ENCODE measurements at places on chromosomes 6 and 20. TPM values are rescaled to one million over a fixed set of nuclear protein-coding genes. Genes with fewer than 3 reads are reported as not detected.

- DNase-seq, result no peak
Measured at GRCh38 chr6:117711369-117711768, 36.1 kb downstream of the NUS1 start.

GRCh38 chr6:89818977-89819335 is 638 bp downstream of the MDN1 start:
- DNase-seq, result no peak

DNA sequence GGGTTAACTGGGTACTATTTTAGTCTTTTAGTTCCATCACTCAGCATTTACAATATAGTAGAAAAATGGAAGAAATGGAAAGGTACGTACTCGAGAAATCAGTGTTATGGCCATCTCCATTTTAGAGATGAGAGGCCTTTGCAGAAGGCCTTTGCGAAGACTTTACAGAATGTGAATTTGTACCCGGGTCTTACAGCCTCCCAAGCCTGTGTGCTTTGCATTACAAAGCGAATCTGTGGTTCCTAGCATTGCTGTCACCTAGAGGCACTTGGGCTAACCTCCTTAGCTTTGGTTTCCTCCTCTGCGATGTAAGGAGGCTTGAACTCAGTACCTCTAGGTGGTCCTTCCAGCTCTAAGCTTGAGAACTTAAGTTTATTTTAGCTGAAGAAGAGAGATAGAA is 10.9 kb downstream of the VAPB start:
- DNase-seq, result no peak

- no peak for DNase-seq
Measured at GRCh38 chr6:68689910-68690309, 54.8 kb downstream of the ADGRB3 start.

- no peak for DNase-seq
Measured at GRCh38 chr20:35772563-35773058, 796 bp downstream of the PHF20 start.

DNA sequence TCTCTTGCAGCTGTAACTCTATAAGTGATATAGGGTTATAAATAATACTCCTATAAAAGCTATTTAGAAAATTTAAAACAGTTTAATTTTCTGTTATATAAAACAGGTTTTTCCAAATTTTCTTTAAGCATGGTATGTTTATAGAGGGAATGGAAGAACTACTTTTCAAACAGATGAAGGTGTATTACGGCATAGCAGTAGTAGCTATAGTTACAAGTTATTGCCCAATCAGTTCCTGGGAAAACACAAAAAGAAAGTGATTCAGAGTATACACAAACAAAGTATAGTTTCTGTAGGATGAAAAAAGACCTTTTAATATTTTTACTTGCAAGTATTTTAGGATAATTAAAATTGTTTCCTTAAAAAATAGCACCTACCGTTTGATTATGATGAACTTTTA is 9.8 kb downstream of the SLC17A5 start:
- DNase-seq, result no peak

- DNase-seq, result no peak
Measured at GRCh38 chr20:21063276-21063675, 42.9 kb downstream of the LINC00237 start.

GRCh38 chr6:56314683-56315523 is 67.5 kb upstream of the COL21A1 start:
- DNase-seq, result no peak

DNA sequence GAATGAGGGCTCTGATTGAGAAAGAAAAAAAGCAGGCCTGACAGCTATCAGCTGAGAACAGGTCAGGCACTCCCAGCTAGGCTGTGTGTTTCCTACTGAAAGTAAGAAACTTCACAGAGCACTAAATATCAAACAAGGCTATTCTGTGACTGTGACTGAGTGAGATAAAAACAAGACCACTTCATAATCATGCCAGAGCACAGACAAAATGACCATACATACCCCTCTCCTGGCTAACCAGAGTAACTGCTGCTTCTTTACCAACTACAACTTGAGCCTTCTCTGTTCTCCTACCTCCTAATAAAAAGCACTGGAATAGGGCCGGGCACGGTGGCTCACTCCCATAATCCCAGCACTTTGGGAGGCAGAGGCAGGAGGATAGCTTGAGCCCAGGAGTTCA is 6.8 kb upstream of the BTN1A1 start:
- DNase-seq, result no peak

- no peak for DNase-seq
Measured at GRCh38 chr20:63007646-63008488, 1.1 kb upstream of the BHLHE23 start.

GRCh38 chr6:36978421-36979346 is 7.3 kb downstream of the MTCH1 start:
- DNase-seq, result no peak

DNA sequence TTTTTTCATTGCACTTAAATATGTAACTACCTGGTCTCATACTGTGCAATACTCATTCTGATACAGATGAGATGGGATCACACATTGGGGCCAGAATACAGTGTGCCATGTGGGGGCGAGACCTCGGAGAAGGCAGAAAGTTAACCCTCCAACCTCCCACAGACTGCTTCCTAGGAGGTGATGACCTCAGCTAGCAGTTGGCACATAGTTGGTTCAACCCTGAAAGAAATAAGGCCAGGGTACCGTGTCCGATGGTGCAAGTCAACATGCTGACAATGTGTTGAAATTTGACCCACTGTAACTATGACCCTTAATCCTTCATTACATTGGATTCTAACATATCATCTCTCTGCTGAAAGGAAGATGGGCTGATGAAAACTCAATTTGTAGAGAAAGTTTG is 61.9 kb downstream of the GJA10 start:
- no peak for DNase-seq

The TMEM151B gene
- not detected for total RNA-seq

The RNF5 gene
- 52.7 TPM for total RNA-seq

The APCDD1L gene
- total RNA-seq, result not detected

The ADGRF5 gene
- total RNA-seq, result not detected

The RIPPLY2 gene
- total RNA-seq, result not detected

The KCNB1 gene
- 0.77 TPM for total RNA-seq

The CYP24A1 gene
- total RNA-seq, result 0.37 TPM

The DDX43 gene
- 0.98 TPM for total RNA-seq

The TCF21 gene
- total RNA-seq, result not detected

The HTR1E gene
- total RNA-seq, result not detected

The LST1 gene
- 22.4 TPM for total RNA-seq

Data from CD8-positive, alpha-beta memory T cell (primary cell).